Fibroblast of the conjunctiva (primary cell): ENCODE measurements at places on chromosomes 2 and 18.

DNA sequence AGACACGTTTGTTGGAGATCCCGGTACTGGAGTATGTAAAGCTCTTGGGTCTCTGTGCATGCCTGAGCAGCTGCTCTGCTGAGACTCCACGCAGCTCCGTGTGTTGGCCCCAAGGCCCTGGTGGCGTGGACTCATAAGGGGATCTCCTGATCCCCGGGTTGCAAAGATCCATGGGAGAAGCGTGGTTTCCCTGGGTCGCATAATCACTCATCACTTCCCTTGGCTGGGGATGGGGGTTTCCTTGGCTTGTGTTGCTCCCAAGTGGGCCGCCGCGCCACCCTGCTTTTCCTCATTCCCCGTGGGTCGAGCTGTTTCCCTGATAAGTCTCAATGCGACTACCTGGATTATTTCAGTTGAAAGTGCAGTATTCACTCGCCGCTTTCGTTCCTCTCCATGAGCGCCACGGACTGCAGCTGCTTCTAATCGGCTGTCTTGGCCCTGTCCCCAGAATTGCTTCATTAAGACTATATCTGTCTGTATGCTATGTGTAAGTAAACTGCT is 76.0 kb downstream of the EPC2 start:
- peak; percentile 16 for DNase-seq

DNA sequence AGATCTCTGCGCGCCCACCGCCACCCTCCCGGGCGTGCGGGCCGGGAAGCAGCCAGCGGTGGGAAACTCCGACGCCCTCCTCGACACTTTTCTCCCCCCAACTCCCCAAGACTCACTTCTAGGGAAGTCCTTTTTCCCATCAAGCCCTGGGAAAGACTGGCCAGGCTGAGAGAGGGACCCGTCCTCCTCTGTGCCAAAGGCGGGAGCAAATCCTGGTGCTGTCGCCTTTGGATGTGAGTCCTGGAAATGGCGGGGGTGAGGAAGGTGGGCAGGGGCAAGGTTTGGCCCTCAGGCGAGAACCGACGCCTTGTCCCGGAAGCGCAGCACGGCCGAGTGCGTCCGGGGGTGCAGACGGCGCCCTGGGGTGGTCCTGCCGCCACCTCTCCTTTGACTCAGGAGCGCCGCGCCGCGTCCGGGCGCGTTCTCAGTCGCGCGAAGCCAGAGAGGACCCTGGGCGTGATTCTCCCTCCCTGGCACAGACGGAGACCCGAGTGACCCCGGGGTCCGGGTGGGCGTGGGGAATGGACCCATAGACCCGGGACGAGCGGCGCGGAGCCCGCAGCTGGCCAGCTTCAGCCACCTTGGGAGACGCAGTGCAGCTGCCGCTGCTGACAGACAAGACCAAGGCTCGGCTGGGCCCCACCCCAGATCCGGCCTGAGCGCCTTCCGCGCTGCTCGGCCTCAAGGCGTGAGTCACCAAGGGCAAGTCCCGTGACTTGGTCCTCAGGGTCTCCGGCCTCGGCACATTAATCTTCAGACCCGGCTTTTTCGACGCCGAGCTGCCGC is 3.5 kb upstream of the LBX2 start:
- DNase-seq: peak; percentile 70

DNA sequence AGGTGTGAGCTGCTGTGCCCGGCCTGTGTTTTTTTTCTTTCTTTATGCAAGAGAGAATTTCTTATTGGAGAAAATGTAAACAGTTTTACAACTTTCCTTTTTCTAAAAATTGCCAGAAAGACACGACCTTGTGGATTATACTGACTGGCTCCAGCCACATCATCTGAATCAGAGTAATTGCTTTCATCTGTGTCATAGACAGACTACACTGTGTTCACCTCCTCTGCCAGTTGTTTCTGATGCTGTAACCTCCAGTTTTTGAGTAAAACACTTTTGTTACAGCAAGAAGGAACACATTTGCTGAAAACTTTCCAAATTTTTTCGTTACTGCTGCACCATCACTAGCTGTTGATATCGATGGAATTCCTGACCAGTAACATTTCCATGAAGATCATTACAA is 43.9 kb upstream of the PLEKHM3 start:
- no peak for DNase-seq

GRCh38 chr2:41992671-41993434 is 55.0 kb upstream of the PKDCC start:
- DNase-seq: no peak

DNA sequence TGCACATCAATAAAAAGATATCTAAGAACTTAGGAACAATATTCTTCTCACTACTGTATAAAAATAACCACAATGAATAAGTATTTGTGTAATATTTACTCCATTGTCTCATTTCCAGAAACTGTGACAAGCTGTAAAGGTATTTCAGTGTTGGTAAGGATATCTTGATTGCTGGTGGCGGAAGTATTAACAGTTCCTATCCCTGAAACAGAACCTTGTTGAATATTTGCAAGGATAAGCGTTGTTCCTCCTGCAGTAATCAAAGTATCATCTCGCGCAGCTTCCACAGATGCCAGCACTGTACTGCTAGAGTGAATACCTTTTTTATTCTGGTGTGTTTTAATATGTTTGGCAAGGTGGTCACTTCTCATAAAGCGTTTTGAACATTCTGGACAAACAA is 55.3 kb downstream of the SP3 start:
- DNase-seq: no peak

GRCh38 chr2:231955758-231956472 is 5.6 kb upstream of the DIS3L2 start:
- DNase-seq: no peak

DNA sequence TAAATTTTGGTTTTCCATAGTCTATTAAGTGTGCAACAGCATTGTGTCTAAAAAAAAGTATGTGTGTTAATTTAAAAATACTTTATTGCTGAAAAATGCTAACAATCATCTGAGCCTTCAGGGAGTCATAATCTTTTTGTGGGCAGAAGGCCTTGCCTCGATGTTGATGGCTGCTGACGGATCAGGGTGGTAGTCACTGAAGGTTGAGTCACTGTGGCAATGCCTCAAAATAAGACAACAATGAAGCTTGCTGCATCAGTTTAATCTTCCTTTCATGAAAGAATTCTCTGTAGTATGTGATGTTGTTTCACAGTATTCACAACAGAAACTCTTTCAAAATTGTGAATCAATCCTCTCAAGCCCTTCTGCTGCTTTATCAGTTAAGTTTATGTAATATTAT is 31.3 kb downstream of the HDHD2 start:
- DNase-seq: no peak

- no peak for DNase-seq
These were observed 30.0 kb downstream of the CFAP221 start for GRCh38 chr2:119574108-119574815.

GRCh38 chr18:21242780-21243401 is 859 bp downstream of the GREB1L start:
- no peak for DNase-seq

DNA sequence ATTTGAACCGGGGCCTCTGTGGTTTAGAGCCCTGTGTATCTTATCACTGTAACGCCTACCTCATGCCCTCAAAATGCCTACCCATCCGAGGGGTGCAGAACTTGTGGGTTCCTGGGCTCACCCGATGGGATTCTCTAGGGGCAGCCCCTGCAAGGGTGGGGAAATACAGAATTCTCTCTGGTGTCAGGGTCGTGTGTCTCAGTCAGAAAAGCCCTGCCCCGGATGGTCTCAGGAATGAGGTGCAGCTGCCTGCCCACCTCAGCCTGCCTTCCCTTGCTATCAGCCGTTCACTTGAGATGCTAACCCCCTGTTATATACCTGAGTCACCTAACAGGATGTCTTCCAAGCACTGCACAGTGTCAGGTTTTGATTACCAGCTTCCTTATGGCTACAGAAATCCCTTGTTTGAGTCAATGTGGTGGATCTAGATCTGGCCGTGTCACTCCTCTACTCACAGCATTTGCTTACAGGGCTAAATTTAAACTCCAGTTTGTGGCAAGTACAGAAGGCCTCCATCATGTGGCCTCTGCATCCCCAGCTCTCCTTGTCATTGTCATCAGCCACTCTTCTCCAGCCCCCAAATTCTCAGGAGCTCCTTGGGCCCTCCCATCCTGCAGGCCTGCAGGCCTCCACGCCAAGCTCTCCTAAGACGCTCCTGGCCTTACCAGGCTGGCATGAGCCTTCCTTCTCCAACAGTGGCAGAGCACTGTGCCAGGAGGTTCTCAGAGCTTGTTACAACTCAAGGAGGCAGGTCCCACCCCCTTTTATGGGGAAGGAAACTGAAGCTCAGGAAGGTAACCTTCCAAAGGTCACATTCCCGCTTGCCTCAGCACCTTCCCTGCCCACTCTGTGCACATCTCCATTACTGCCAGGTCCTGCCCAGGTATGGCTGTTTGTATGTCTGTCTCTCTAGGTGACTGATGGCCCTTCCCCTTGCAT is 14.3 kb upstream of the MAP3K2 start:
- no peak for DNase-seq

GRCh38 chr2:84495539-84496146 is 20.7 kb upstream of the DNAH6 start:
- DNase-seq: peak; percentile 72

GRCh38 chr18:74271635-74272034 is 20.1 kb downstream of the CYB5A start:
- DNase-seq: no peak

GRCh38 chr2:138867341-138867740 is 87.2 kb upstream of the NXPH2 start:
- DNase-seq: no peak

- no peak for DNase-seq
These were observed 1.2 kb downstream of the MBOAT2 start for GRCh38 chr2:9002313-9002636.

- DNase-seq: no peak
These were observed 122.6 kb upstream of the XPO1 start for GRCh38 chr2:61660511-61661388.

DNA sequence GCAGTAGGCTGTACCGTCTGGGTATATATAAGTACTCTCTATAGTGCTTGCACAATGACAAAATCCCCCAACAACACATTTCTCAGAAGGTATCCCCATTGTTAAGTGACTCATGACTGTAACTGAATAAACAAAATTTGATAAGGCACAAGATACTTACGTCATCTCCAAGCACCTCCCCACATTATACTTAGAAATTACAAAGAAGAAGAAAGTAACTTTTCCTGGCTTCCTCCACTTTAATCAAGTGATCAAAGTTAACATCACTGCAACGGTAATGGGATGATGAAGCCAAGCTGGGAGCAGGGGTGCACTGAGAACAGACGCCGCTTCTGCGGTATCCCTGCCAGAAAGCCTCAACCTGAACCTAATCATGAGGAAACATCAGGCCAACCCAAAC is 9.7 kb downstream of the TNS1 start:
- no peak for DNase-seq

DNA sequence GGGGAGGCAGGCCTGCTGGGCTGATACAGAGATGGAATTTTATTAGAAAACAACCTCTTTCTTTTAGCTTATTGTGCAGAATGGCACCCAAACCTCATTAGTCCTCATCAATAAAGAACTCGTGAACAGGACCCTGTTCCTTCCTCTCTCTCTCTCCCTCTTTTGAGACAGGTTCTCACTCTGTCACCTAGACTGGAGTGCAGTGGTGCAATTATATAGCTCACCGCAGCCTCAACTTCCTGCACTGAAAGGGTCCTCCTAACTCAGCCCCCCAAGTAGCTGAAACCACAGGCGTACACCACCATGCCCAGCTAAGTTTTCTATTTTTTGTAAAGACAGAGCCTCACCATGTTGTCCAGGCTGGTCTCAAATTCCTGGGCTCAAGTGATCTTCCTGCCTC is 21.7 kb upstream of the AP1S3 start:
- DNase-seq: no peak

GRCh38 chr2:163884416-163884815 is 148.6 kb upstream of the FIGN start:
- DNase-seq: no peak

DNA sequence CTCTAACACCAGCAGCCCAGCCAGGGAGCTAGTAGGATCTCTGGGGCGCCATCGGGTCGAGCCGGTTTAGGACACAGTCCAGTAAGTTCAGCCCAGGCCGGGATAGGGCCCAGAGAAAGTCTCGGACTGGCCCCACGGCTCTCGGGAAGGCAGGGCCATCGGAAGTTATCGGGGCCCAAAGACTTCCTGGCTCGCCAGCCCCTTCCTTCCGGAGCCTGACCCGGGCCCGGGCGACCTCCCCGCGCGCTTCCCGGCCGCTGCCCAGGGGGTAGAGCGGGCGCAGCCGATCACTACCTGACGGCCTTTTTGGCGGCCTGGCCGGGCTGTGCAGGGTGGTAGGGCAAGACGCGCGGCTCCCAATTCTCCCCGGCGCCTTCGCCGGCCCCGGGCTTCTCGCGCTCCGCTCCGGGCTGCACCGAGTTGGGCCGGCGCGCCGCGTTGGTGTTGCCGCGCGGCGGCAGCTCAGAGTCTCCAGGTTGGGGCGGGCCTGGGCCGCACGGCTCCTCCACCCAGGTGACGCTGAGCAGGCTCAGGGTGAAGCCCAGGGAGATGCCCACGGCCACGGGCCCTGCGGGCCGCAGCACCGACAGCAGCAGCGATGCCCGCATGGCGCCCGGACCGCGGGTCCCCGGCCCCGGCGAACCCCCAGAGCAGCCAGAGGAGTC is 546 bp downstream of the CHPF start:
- DNase-seq: no peak

GRCh38 chr18:49639643-49640391 is 78.0 kb downstream of the LIPG start:
- peak; percentile 22 for DNase-seq

DNA sequence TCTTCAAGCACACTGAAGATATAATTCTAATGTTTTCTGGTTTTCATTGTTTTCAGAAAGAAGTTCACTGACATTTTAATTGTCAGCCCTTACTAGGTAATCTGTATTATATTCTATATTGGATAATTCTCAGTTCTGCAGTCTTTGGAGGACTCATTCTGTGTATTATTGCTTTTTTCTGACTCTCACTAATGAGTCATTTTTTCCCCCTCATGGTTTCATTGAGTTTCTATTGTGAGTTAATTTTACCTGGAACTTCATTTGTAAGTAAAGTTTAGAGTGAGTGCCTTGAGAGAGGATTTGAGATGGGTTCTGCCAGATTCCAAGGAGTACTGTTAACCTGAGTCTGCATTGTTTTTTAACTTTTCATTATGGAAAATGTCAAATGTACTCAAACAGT is 90.4 kb upstream of the LYPD1 start:
- no peak for DNase-seq

DNA sequence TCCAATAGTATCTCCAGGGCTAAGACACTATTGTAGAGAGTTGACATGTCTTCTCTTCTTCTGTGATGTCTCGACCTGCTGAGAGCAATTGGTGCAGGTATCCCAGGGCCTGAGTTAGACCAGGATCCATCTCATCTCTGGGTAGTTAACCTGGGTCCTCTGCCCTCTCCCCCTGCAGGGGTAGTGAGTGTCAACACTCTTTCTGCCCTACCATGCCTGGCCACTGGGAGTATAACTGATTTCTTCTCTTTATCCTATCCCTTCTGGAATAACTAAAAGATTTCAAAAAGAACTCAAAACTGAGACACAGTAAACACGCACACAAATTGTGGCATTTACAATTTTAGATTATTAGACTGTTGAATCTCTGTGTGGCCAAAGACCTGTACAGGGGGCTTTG is 20.8 kb upstream of the SIX3 start:
- DNase-seq: no peak

DNA sequence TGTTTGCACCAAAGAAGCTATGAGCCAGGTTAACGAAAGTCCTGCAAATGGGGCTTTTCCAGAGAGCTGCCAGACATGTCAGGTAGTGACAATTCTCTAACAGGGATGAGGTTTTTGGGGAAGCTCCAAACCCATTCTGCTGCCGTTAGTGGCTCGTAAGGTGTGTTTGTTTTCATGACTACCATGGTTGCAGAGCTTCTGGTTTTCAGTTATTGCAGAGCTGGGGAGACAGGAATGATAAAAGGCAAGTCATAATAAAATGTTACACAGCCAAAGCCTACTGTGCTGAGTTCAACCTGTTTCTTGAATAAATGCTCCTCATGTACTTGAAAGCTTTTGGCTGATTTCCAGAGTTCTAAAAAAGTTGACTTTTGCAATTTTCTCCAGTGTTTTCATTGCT is 209.2 kb upstream of the STK17B start:
- DNase-seq: no peak
